ENCODE measurements at places on chromosomes 4 and X. TPM values are rescaled to one million over a fixed set of nuclear protein-coding genes. Genes with fewer than 3 reads are reported as not detected.

The TBC1D9 gene
- 195 TPM for total RNA-seq

GRCh38 chr4:149910177-149910576, 94.5 kb upstream of the IQCM start:
- H3K4me1 ChIP-seq: no peaks in the 10 kb centered on the region
- H3K27me3 ChIP-seq: no peaks in the 10 kb centered on the region
- no peak overlapping the region for H3K27ac ChIP-seq
- no peak overlapping the region for H3K4me3 ChIP-seq
- no peaks in the 10 kb centered on the region for H3K36me3 ChIP-seq

GRCh38 chr4:48653217-48654014, 126.7 kb downstream of the FRYL start:
- H3K4me3 ChIP-seq: no peak overlapping the region
- H3K4me1 ChIP-seq: no peaks in the 10 kb centered on the region
- DNase-seq: peak; percentile 18
- H3K36me3 ChIP-seq: no peaks in the 10 kb centered on the region
- no peak overlapping the region for H3K27ac ChIP-seq

DNA sequence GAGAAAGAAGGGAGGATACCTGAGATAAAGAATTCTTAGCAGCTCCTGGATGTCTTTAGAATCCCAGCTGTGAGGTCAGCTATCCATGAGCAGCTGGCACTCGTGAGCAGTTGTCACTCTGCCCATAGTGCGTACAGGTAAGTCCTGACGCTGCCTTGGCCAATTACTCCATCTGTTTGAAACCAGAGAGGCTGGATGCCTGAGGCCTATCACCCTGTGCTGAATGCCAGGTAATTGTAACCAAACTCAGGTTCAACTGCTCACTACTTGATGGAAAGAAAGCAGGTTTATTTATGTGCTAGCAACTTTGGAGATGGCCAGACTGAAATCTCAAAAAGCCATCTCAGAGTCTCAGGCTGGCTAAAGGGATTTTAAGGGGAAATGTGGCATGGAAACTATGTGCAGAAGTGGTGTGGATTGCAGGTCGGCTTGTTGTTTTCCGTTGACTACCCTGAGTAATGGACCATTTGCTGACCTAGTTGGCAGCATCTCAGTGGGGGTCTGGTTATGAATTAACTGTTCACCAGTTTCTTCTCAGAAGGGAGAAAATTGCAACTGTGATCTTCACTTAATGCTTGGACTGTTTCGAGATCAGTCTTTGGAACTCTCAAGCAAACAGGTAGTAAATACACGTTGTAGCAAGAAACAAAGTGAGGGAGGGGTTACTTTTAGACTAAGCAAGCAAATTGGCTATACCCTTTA, 1614.0 kb upstream of the PCDH10 start:
- no peak for DNase-seq
- no peaks in the 10 kb centered on the region for H3K4me1 ChIP-seq
- no peak overlapping the region for H3K27ac ChIP-seq
- no peaks in the 10 kb centered on the region for H3K36me3 ChIP-seq

DNA sequence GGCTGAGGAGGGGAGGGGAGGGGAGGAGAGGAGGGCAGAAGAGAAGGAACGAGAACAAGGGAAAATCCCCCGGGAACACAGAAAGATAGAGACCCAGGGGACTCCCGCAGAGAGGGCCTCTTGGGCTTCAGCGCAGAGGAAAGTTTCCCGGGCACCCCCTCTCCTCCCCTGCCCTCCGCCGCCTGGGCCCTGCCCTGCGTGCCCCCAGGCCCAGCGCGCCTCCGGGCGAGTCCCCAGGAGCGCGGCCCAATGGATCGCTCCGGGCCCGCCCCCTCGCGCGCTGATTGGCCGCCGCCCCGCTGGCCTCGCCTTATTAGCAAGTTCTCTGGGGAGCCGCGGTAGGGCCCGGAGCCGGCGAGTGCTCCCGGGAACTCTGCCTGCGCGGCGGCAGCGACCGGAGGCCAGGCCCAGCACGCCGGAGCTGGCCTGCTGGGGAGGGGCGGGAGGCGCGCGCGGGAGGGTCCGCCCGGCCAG, at the start of gene MSX1:
Gene MSX1 (plus strand): TSS at position 341 of the 474 bp plus-strand sequence. CDS start 235 bp downstream, outside the sequence.
- H3K27ac ChIP-seq: peak within 1 kb of the TSS; percentile 71
- H3K4me3 ChIP-seq: peak within 1 kb of the TSS; percentile 92
- DNase-seq: peak; percentile 59

DNA sequence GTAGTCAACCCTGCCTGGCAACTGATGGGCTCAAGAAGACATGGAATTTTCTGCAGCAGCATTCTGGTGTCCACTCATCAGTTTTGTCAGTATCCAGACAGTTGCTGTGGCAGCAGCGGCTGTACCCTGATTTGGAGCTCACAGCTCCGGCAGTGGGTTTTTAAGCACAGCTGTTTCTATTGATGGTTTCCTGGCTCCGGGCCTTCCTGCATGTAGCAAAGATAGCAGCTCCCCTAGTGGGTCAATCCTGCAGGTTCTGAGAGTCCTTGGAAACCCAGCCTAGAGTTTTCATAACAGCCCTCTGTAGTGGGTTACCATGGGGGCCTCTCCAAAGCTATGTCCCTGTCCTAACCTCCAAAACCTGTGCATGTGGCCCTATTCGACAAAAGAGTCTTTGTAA, 84.0 kb upstream of the ATP6AP2 start:
- no peak overlapping the region for H3K27ac ChIP-seq
- no peak overlapping the region for H3K4me3 ChIP-seq
- no peaks in the 10 kb centered on the region for H3K36me3 ChIP-seq
- H3K4me1 ChIP-seq: no peaks in the 10 kb centered on the region

GRCh38 chr4:143135358-143135757, 49.4 kb upstream of the USP38 start:
- no peaks in the 10 kb centered on the region for H3K27me3 ChIP-seq
- H3K4me1 ChIP-seq: no peaks in the 10 kb centered on the region
- DNase-seq: no peak
- H3K4me3 ChIP-seq: no peak overlapping the region
- H3K27ac ChIP-seq: no peak overlapping the region
- H3K36me3 ChIP-seq: no peaks in the 10 kb centered on the region

DNA sequence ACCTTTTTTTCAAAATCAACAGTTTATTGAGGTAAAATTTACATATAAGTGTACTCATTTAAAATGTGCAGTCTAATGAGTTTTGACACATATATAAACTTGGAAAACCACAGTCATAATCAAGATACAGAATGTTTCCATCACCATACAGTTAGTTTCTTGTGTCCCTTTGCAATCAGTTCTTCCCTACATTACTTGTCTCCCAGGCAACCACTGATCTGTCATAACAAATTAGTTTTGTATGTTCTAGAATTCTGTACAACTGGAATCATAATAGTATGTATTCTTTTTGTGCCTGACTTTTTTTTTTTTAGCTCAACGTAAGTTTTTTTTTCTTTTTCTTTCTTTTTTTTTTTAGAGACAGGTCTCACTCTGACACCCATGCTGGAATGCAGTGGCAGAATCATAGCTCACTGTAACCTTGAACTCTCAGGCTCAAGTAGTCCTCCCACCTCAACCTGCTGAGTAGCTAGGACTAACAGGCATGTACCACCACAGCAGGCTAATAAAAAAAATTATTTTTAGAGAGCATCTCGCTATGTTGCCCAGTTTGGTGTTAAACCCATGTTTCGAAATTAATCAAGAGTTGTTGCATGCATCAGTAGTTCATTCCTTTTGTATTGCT, 26.9 kb downstream of the ARFIP1 start:
- H3K27me3 ChIP-seq: no peaks in the 10 kb centered on the region
- no peaks in the 10 kb centered on the region for H3K36me3 ChIP-seq
- H3K4me3 ChIP-seq: no peak overlapping the region
- H3K4me1 ChIP-seq: no peaks in the 10 kb centered on the region

The HSFX3 gene
- not detected for total RNA-seq

The IL9R gene
- 0.16 TPM for total RNA-seq

The PAGE1 gene
- total RNA-seq: not detected

The ENPP6 gene
- total RNA-seq: 0.33 TPM

The DLG3 gene
- 21.0 TPM for total RNA-seq

DNA sequence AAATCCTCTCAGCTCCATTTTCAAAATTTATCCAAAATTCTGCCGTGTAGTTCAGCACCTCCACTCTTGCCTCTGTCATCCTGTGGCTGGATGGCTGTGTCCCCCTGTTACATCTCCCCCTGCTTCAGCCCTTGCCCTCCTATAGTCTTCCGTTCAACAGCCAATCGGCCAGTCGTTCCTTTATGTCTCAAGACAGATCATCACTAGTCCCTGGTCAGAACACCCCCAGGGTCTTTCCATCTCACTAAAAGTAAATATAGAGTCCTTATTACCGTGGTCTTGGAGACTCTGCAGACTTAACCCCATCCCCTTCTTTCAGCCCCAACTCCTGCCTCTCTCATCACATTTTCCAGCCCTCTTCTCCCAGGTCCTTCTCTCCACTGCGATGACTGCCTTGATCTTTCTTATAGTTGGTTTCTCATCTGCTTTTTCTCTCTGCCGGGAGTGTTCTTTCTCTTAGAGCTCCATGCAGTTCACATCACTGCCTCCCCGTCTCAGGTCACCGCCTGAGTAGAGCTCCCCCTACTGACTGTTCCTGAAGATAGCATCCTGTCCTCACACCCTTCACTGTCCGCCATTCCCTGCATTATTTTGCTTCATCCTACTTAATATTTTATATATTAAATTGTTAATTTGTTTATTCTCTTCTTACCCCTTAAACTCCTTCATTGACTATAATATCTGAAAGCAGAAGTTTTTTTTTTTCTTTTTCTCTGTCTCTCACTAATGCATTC, 736.9 kb upstream of the MAGEB2 start:
- DNase-seq: no peak
- no peaks in the 10 kb centered on the region for H3K4me1 ChIP-seq
- H3K27ac ChIP-seq: no peak overlapping the region
- H3K27me3 ChIP-seq: no peaks in the 10 kb centered on the region
- H3K36me3 ChIP-seq: no peaks in the 10 kb centered on the region
- H3K4me3 ChIP-seq: no peak overlapping the region

The HMX1 gene
- total RNA-seq: not detected

DNA sequence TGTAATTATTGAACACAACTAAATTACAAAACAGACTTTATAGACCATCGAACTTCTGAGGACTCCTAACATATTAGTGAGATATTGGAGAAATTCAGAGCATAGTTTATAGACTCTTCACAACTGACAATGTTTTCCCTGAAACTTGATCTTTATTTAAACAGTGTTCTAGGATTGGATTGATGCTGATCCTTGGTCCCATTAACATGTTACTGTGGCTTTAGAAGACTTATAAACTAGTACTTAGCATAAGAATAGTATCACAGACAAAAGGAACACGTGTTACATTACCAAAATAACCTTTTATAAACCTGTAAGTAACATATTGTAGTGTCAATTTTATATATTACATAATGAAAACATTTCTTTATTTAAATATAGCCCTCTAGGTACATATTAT, 689.6 kb downstream of the CCSER1 start:
- no peaks in the 10 kb centered on the region for H3K36me3 ChIP-seq
- no peaks in the 10 kb centered on the region for H3K4me1 ChIP-seq
- H3K4me3 ChIP-seq: no peak overlapping the region
- DNase-seq: no peak
- H3K27ac ChIP-seq: no peak overlapping the region

The LONRF3 gene
- 16.0 TPM for total RNA-seq

The MTTP gene
- not detected for total RNA-seq

The HTT-AS gene
- not detected for total RNA-seq

The TAF7L gene
- total RNA-seq: not detected

DNA sequence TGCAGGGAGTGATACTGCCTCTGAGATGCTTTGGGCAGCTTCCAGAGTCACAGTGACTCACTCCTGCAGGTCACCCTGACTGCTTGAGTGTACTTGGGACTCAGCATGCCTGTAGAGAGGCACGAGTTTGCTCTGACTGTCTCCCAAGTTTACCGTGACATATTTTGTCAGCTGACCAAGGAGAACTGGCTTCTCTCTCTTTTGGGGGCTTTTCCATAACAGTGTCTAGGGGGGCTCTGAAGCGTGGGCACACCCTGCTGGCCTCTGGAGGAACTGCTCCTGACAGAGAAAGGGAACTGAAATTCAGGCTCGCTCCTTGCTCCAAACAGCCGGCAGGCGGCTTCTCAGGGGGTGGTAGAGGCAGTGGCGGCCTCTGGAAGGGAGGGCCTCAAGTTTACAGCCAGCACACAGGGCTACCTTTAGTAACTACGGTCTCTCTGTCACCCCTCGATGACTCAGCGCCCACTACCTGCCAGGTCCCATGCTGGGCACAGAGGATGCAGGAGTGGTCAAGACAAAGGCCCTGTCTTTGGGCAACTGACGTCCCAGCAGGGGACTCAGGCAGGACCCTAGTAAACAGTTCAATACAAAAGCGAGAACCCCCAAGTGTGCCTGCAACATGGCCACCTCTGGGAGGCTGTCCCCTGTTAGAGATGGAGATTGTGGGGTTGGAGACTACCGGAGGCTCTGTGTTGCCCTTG, 17.8 kb downstream of the ZNF185 start:
- peaks cover 57% of the 10 kb centered on the region for H3K27me3 ChIP-seq
- H3K4me1 ChIP-seq: no peaks in the 10 kb centered on the region
- DNase-seq: no peak
- H3K27ac ChIP-seq: no peak overlapping the region
- no peak overlapping the region for H3K4me3 ChIP-seq

The SPANXC gene
- total RNA-seq: not detected

GRCh38 chrX:9291629-9292028, 173.2 kb upstream of the TBL1X start:
- H3K36me3 ChIP-seq: no peaks in the 10 kb centered on the region
- H3K27ac ChIP-seq: no peak overlapping the region
- DNase-seq: no peak
- peaks cover 45% of the 10 kb centered on the region for H3K27me3 ChIP-seq
- no peak overlapping the region for H3K4me3 ChIP-seq

DNA sequence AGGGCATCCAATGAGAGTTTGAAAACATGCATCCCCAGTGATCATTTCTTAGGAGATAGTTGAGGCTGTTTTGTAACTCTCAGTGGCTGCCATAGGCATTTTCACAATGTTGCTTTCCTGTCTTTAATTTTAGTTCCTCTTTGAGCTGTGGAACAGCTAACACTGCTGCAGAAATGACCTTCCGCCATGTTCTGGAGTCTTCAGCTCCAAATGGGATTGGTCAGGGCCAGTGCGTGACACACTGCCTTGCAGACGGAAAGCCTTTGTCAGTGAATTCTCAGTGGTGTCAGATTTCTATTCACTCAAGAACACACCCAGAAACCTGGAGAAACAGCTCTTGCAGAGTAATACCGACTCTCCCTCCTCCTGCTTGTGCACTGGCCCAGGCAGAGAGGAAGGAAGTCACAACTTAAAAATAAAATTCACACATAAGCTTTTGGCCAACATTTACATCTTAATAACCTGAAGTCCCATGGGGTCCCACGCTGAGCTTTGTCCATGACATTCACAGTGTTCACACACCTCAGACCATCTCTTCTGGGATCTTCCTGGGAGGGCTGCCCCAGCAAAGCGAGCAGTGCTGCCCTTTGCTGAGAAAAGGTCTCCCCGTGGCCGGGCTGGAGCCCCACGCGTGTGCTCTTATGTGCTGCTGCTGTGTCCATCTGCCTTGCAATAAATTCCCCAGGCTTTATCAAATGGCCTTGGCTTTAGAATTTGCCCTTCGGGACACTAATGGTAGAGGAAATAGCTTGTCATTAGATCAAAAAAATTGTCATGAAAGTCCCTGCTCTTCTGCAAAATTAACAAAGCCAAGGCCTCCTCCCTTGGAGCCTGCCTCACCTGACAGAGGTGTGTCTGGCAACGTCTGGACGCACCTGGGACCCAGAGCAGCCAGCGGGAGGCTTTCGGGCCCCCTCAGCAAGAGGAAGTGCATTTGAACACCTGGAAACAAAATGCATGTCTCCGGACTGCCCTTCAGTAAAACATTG, 126.8 kb downstream of the IRF2 start:
- DNase-seq: peak; percentile 30
- no peaks in the 10 kb centered on the region for H3K36me3 ChIP-seq
- H3K27me3 ChIP-seq: no peaks in the 10 kb centered on the region
- no peak overlapping the region for H3K4me3 ChIP-seq

All from breast epithelium (tissue), 4 donors.